Smooth muscle cell of the coronary artery (primary cell): ENCODE measurements at places on chromosomes 7 and 10. TPM values are rescaled to one million over a fixed set of nuclear protein-coding genes. Genes with fewer than 3 reads are reported as not detected.

Gene CPXM2
- 19.4 and 45.6 TPM in 2 replicates for total RNA-seq

Gene NME8
- not detected in 2 replicates for total RNA-seq

Gene TECPR1
- total RNA-seq: 11.9 and 21.8 TPM in 2 replicates

Gene SAP25
- 0.08 TPM in 1 of 2 replicates, not detected in the other for total RNA-seq

Gene SFTPA2
- not detected in 2 replicates for total RNA-seq

Gene C10orf90
- total RNA-seq: 0.23 TPM in 1 of 2 replicates, not detected in the other

Gene HTRA1
- total RNA-seq: 98.8 and 348 TPM in 2 replicates

Gene PNLIPRP3
- not detected in 2 replicates for total RNA-seq

Gene EPHA1
- total RNA-seq: not detected in 2 replicates

Gene NKX1-2
- not detected in 2 replicates for total RNA-seq

Gene CD36
- 0.45 and 132 TPM in 2 replicates for total RNA-seq

Gene DEPP1
- total RNA-seq: 49.1 and 50.4 TPM in 2 replicates

Gene ALDH18A1
- total RNA-seq: 125 and 198 TPM in 2 replicates

Gene SUN3
- total RNA-seq: not detected in 2 replicates

Gene VTI1A
- 12.2 and 19.9 TPM in 2 replicates for total RNA-seq

Gene PRRT4
- not detected in 2 replicates for total RNA-seq

Gene HIF1AN
- total RNA-seq: 9.9 and 11.1 TPM in 2 replicates

Gene APBB1IP
- 5.9 TPM in 1 of 2 replicates, not detected in the other for total RNA-seq

Gene ITGB8
- 21.0 and 33.9 TPM in 2 replicates for total RNA-seq

Gene CTAGE4
- 0.23 and 0.35 TPM in 2 replicates for total RNA-seq

Gene OR2A12
- total RNA-seq: not detected in 2 replicates

Gene TYW1B
- total RNA-seq: 2.2 and 5.0 TPM in 2 replicates

Gene RPA3
- total RNA-seq: 12.2 and 19.2 TPM in 2 replicates

Gene AKR1B15
- total RNA-seq: not detected in 2 replicates

Gene CAV2
- 74.7 and 86.3 TPM in 2 replicates for total RNA-seq
